ENCODE measurements at places on chromosomes 5 and 9. TPM values are rescaled to one million over a fixed set of nuclear protein-coding genes. Genes with fewer than 3 reads are reported as not detected.
A peak's percentile ranks its signal among the peaks of the same experiment; 100 is the strongest.

The CCDC183 gene
- total RNA-seq = not detected

GRCh38 chr5:138230261-138230660, 17.1 kb upstream of the CDC23 start:
- peak; percentile 87 for DNase-seq

- no peak for DNase-seq
Measured at GRCh38 chr5:133458435-133458834, 153.9 kb downstream of the FSTL4 start.

DNA sequence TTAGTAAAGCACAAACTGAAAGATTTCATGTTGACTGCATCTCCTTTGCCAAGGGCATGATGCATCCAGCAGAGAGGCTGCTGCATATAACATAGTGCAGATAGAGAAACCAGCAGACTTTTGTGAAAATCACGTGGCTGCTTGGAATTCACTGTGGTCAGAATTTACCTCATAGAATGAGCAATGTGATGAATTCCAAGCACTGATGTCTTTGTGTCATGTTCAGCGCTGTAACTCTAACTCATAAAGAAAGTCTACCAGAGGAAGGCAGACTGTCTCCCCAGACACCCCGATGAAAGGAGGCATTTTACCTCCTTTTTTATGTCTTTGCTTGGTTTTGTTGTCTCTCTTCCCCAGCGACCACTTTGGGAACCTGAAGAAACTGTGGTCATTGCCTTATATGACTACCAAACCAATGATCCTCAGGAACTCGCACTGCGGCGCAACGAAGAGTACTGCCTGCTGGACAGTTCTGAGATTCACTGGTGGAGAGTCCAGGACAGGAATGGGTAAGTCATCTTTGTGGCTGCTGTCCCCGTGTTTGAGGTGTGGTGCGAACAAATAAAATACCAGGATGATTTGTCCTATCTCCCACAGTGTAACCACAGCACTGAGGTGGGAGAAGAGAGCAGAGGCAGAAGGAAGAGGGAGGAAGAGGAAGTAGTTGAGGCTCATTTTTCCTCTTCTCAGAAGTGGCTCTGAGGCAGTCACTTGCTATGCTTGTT, 42.0 kb downstream of the ITK start:
- peak; percentile 51 for DNase-seq

- no peak for DNase-seq
Measured at GRCh38 chr9:93959739-93960154, 4.6 kb upstream of the BARX1 start.

GRCh38 chr5:168851902-168852321, 272.7 kb upstream of the PANK3 start:
- peak; percentile 93 for DNase-seq

- peak; percentile 19 for DNase-seq
Measured at GRCh38 chr9:114098021-114098935, 814 bp downstream of the KIF12 start.

- DNase-seq = no peak
Measured at GRCh38 chr9:135588886-135589595, 27.5 kb downstream of the PAEP start.

- no peak for DNase-seq
Measured at GRCh38 chr5:127441799-127442484, 75.5 kb upstream of the PRRC1 start.

- no peak for DNase-seq
Measured at GRCh38 chr9:87622923-87623322, 103.0 kb upstream of the CTSL start.

The ZNF474 gene
- total RNA-seq = not detected

- DNase-seq = no peak
Measured at GRCh38 chr9:94280409-94280989, 21.4 kb downstream of the ZNF169 start.

DNA sequence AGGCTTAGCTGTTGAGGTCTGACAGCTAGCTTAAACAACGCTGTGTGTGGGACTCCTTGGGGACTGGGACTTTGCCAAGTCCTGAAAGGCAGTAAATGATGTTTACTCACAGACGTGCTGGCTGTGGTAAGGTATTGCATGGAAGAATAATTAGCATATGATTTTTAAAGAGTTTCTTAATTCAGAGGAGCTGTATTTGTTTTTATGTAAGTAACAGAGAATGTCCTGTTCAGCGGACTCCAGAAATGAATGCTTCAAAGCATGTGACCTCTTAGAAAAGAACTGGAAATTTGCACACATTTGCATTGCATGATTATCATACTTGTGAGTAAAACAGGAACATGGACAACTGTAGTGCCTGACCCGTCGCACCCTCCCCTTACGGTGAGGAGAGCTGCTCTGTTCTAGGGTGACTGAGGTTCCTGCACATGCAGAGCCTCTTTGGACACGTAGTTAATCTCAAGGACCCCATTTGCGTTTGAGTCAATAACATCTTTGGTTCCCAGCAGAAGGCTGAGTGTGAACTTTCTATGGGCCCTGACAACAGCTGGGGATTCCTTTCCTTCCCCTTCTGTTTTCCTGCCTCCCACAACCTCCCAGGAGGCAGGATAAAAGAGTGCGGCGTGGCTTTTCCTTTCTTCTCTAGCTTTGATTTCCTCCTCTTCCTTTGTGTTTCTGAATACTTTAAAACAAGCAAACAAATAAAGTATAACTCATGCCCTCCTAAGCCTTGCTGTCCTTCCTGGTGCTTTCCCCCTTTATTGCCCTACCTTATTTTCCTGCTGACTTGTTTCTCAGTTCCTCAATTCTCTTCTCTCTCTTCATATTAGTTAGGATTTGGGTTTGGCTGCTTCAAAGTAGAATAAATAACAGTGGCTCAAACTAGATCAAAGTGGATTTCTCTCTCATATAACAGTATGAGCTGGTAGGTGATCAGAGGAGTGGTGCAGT, 157.2 kb upstream of the CD180 start:
- DNase-seq = peak; percentile 40

The CAPSL gene
- 0.62 TPM for total RNA-seq

The GABRA1 gene
- not detected for total RNA-seq

GRCh38 chr5:27479859-27480258, 441.5 kb upstream of the CDH9 start:
- DNase-seq = no peak

The C5orf63 gene
- 2.6 TPM for total RNA-seq

GRCh38 chr9:128142596-128142995, 6.7 kb upstream of the LCN2 start:
- no peak for DNase-seq

The ACTL7A gene
- total RNA-seq = not detected

DNA sequence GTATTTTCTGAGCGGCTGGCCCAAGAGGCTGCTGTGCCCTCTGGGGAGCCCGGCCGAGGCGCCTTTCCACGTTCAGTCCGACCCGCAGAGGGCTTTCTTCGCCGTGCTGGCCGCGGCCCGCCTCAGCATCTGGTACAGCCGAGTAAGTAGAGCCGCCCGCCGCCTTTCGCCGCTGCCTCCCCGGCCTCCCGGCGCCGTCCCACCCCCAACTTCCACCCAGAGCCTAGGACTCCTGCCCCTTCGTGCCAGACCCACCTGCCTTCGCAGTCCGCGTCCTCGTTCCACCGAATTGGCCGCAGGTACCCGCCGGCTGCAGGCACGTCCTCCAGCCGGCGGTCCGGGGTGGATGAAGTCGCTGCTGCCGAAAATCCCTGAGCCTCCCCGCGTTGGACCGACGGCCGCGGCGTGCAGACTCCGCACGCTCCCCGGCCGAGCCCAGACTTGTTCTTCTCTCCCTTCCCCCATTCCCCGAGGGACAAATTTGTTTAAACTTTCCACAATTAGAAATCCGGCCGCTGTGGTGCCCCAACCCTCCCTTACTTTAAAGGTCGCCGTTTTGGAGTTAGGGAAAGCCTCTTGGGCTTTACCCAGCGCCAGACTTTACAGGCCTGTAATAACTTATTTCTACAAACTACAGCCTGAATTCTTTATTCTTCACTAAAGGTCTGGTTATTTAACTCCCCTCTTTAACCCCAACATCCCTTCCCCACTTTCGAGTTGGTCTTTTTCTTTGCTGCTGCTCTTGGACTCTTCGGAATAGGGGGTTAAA, 589 bp downstream of the RIC1 start:
- DNase-seq = peak; percentile 65

DNA sequence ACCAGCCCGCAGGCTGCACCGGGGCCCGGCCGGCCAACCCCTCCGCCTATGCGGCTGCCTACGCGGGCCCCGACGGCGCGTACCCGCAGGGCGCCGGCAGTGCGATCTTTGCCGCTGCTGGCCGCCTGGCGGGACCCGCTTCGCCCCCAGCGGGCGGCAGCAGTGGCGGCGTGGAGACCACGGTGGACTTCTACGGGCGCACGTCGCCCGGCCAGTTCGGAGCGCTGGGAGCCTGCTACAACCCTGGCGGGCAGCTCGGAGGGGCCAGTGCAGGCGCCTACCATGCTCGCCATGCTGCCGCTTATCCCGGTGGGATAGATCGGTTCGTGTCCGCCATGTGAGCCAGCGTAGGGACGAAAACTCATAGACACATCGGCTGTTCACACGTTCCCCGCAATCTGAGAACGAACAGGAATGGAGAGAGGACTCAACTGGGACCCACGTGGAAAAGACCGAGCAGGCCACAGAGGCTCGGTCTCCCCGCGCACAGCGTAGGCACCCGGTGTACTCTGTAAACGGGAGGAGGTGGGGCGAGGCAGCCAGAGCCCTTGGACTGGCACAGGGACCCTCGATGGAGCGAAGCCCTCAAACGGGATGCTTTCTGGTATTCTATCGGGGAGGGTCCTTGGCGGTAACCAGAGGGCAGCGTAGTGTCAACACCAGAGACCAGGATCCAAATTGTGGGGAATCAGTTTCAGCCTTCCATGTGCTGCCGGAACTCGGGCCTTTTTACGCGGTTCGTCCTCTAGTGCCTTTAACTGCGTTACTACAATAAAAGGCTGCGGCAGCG, 1.9 kb downstream of the FOXE1 start:
- no peak for DNase-seq

- DNase-seq = no peak
Measured at GRCh38 chr5:33276628-33276950, 164.2 kb upstream of the TARS1 start.

GRCh38 chr9:120904978-120905301, 21.7 kb downstream of the TRAF1 start:
- DNase-seq = no peak

DNA sequence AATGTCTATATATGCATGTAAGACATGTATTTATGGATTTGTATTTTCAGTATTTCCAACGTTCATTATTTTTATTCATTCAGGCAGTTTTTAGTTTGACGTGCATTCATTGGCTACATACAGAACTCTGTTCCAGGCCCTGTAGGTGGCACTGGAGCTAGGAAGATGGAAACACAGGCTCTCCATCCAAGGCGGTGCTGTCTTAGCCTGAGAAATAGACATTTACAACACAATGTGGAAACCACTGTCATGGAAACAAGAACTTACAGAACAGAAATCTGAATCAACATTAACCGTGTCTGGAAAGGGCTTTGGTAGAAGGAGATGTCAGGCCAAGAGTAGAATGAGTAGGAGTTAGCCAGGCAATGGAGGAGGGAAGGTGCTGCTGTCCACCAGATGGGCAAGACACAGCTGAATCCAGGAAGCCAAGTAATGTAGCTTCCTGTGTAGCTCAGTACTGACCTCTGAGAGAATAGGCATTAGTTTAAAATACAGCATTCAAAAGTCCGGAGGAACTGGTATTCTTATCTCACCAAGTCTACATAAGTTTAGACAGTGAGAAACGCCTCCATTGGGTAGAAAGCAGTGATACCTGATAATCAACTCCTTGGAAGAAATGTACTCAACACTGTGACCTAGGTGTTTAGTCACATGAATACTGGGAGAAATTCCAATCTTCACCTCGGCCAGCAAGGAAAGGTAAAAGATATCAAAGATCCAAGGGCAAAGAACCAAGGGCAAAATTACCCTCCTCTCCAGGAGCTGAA, 388.6 kb upstream of the CDH6 start:
- peak; percentile 3 for DNase-seq
